ENCODE measurements at places on chromosomes 11 and 22. TPM values are rescaled to one million over a fixed set of nuclear protein-coding genes. Genes with fewer than 3 reads are reported as not detected.

Gene SYT13
- total RNA-seq = 191 TPM

Gene OR2AG1
- total RNA-seq = not detected

Gene CRYBB2
- total RNA-seq = not detected

- no peak for DNase-seq
Observed at GRCh38 chr11:69912911-69913451, 93.8 kb upstream of the FGF3 start.

DNA sequence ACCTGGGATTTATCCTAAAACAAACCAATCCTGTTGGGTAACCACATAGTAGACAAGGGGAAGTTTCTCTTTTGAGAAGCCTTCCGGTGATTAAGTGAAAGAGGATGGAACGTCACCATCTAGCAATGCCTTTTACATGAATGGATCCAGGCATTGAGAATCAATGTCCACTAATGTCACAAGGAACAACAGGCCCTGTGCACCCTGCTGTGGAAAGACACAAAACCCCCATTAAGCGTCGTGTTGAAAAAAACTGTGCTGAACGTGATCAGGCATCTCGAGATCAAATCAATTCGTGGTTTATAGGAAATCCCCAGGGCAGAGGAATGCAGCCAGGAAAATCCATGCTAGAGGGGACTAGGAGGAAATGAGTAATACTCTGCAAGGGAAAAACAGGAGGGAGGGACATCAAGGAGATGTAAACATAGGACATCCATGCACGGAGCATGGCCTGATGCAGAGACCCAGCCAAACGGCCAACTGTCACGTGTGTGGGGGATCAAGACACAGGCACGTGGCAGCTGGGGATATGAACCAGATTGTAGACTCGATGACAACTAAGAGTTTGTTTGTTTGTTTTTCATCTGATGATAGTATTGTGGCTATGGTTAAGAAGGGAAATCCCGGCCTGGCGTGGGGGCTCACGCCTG, 38.6 kb upstream of the CARS1 start:
- peak; percentile 31 for DNase-seq

GRCh38 chr11:65883786-65884715, 4.2 kb downstream of the FIBP start:
- DNase-seq = no peak

- no peak for DNase-seq
Observed at GRCh38 chr11:108224366-108224765, 1.5 kb downstream of the ATM start.

All from frontal cortex (tissue), 4 donors.